ENCODE measurements at places on chromosomes 12 and 14. TPM values are rescaled to one million over a fixed set of nuclear protein-coding genes. Genes with fewer than 3 reads are reported as not detected.

MFAP5 gene
- 0.07 TPM for total RNA-seq

KRT2 gene
- 0.03 TPM for total RNA-seq

KRT82 gene
- not detected for total RNA-seq

KIF26A gene
- 3.8 TPM for total RNA-seq

TMTC3 gene
- total RNA-seq = 14.1 TPM

TDRD9 gene
- 0.30 TPM for total RNA-seq

HOXC12 gene
- not detected for total RNA-seq

SYCP3 gene
- 0.13 TPM for total RNA-seq

TMBIM6 gene
- total RNA-seq = 491 TPM

AHSA1 gene
- total RNA-seq = 243 TPM

CMTM5 gene
- total RNA-seq = not detected

NEDD8 gene
- 449 TPM for total RNA-seq

AQP6 gene
- total RNA-seq = not detected

ABCC9 gene
- total RNA-seq = not detected

PZP gene
- total RNA-seq = not detected

TEX22 gene
- 0.10 TPM for total RNA-seq

CLEC4C gene
- not detected for total RNA-seq

UBE3B gene
- 14.6 TPM for total RNA-seq

KITLG gene
- total RNA-seq = 15.0 TPM

VCPKMT gene
- total RNA-seq = 8.5 TPM

P2RX7 gene
- total RNA-seq = not detected

KRT7 gene
- 6,056 TPM for total RNA-seq

ZFHX2 gene
- 0.95 TPM for total RNA-seq

CCDC77 gene
- total RNA-seq = 10.8 TPM

GYS2 gene
- total RNA-seq = not detected

RTL1 gene
- total RNA-seq = 0.26 TPM

ACSS3 gene
- not detected for total RNA-seq

OTOGL gene
- not detected for total RNA-seq
